Hypothalamus (tissue), 51 donors: ENCODE measurements at places on chromosomes 1 and 21.

DNA sequence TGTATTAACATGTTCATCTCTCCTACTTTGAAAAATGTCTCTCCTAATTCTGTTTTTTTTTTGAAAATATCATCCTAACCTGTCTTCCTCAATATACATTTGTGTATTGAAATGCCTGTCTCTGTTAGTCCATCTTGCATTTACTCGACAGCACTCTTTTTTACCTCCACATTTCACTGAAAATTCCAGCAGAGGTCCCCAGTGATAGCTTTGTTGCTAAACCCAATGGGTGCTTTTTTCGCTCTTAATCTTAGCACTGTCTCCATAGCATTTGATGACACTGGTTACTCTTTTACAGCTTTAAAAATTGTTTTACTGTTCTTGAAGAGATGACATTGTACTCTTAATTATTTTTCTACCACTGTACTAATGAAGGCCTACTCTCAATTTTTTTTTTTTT, 10.8 kb downstream of the OSBPL9 start:
- no peak for DNase-seq

- no peak for DNase-seq
Measured at GRCh38 chr1:115307661-115308060, 30.4 kb downstream of the NGF start.

GRCh38 chr1:46522969-46523320, 28.5 kb downstream of the KNCN start:
- DNase-seq: no peak

DNA sequence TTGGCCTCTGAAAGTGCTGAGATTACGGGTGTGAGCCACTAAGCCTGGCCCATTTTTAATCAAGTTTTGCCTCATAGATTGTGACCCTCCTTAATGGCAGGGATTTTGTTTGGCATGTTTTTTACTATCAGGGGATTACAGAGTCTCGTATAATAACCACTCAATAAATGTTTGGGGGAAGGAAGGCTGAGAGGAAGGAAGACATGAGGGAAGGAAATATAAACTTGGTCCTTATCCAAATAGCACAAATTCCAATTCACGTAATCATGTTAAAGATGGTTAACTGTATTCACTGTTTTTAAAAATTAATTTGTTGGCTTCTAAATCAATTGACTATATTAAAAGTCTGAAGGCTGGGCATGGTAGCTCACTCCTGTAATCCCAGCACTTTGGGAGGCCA, 30.9 kb upstream of the SERTAD4 start:
- DNase-seq: no peak

DNA sequence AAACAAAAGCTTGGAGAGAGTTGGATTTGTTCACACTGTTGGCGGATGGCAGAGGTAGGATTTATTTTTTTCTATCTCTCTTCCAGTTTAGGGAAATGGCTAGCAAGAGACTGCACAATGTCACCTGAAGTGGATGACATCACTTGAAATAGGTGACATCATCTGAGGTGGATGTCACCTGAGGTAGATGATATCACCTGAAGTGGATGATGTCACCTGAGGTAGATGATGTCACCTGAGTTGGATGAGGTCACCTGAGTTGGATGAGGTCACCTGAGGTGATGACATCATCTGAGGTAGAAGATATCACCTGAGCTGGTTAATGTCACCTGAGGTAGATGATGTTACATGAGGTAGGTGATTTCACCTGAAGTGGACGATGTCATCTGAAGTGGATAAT, 413.4 kb downstream of the DSCAM start:
- no peak for DNase-seq
